ENCODE measurements at places on chromosomes 1 and 21.

GRCh38 chr1:220896092-220896491 lies 16.8 kb downstream of the HLX start:
- DNase-seq, result no peak

- DNase-seq, result no peak
Measured at GRCh38 chr1:225990705-225991464, 8.3 kb downstream of the SDE2 start.

GRCh38 chr1:39819091-39819812 lies 30.6 kb upstream of the BMP8B start:
- DNase-seq, result no peak

DNA sequence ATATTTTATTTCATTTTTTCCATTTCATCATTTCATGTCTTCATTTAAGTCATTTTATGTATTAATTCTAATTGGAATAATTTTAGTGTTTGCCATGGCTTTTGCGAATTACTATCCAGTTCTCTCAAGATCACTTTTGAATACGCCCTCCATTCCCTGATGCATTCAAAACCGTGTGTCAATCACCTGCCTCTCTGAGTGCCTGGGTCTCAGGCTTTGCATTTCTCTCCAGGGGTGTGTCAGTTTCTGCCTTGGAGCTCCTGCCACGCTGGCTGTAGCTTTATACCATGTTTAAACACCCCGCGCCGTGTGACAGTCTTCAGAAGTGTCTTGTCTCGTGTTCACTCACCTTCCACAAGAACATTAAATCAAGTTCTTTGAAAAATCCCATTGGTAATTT lies 7.4 kb upstream of the DNMT3L start:
- no peak for DNase-seq

GRCh38 chr1:56453016-56453415 lies 126.3 kb downstream of the PLPP3 start:
- DNase-seq, result no peak

DNA sequence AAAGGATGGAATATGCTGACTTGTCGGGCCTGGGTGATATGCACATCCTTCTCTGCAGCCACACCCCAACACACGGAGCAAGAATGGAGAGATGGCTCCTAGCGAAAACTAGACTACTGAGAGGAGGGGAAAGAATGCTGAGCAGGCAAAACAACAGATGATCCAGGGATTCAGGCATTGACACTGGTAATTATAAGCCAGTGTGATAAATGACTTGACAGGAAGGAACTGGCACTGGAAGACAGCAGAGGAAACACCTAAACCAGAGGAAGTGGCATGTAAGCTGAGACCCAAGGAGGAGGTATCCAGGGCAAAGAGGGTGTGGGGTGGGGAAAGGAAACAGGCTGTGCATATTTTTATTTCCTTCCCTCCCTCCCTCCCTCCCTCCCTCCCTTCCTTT lies 31.7 kb upstream of the KHDRBS1 start:
- DNase-seq, result no peak

DNA sequence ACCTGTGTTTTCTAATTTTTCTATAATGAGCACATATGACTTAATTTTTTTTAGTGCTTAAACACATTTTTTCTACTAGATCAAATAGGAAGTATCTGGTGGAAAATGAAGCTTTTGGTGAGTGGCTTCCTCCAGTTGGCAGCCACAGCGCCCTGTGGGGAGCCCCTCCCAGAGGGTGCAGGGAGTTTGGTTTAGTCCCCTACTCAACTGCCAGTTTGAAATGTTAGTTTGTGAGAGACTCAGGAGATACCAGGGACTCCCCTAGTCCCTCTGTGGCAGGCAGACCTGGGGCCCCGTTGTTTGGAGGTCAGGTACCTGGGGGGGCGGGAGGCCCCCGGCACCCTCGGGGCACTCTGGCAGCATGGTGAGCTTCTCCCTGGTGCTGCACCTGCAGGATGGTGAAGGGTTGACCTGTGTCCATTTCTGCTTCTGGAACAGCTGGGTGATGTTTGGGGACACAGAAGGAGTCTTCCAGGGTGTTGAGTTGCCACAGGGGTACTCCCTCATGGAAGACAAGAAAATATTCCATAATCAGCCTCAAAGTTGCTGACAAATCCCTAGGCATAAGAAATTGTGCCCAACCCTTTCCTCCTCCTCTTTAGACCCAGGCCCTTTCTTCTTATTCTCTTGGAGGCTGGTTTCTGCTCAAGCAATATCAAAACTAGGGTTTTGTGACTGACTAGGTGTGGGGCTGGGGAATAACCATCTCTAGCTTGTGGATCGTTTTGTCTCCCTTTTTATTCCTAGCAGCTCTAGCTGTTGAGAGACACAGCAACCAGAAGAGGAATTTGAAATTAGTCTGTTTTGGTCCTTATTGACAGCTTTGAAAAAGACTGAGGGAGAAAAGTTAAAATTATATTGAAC lies 91.6 kb downstream of the ABCA4 start:
- no peak for DNase-seq

DNA sequence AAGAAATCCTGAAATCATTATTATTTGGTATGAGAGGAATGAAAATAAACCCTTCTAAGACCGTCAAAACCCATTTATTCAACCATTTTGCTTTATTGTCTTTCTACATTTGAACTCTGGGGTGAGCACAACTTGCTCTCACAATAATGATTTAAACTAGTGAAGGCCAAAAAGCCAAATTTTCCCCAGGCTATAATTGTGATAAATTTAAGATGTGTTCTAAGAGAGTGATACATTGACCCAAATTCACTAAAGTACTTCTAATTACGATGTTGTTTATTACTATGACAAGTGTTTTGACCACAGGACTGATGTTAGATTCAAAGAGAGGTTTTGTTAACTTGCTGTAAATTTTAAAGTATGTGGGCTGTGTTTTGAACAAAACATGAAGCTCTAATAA lies 670.9 kb upstream of the NR5A2 start:
- DNase-seq, result no peak

- no peak for DNase-seq
Measured at GRCh38 chr1:2372551-2373490, 18.5 kb downstream of the MORN1 start.

GRCh38 chr1:231938211-231938610 lies 311.6 kb downstream of the DISC1 start:
- DNase-seq, result no peak

GRCh38 chr1:239717097-239717917 lies 330.9 kb downstream of the CHRM3 start:
- DNase-seq, result no peak

GRCh38 chr21:39860600-39860999 lies 6.6 kb upstream of the PCP4 start:
- DNase-seq, result no peak

DNA sequence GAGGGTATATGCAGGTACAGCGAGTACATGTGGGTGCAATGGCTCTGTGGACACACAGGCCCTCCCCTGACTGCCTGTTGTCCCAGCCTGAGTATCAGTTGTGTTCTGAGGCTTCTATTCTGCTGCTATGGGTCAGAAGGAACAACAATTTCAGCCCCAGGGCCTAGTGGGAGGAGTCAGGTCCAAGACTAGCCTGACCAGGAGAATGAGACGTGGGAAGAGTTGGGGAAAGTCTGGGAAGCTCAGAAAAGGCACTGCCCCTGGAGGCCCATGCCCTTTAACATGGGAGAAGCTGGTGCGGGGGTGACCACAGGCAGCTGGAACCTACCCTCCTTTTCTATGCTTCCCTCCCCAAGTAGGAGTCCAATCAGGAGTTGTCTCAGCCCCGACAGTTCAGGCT lies 7.7 kb downstream of the IGSF8 start:
- DNase-seq, result no peak

- no peak for DNase-seq
Measured at GRCh38 chr1:21614419-21615115, 54.6 kb downstream of the RAP1GAP start.

DNA sequence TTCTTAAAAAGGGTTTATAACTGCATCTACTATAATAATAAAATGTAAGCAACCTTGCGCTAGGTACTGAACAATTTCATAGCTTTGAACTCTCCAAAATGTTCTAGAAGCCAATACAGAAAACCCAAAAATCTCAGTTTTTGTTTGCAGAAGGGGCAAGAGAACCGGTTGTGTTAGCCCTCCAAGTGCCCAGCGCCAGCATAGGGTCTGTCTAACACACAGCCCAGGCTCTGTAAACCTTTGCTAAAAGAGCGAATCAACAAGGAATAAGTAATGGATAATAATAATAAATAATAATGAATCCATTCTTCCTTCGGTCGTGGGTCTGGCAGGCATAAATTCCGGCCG lies 333 bp upstream of the CHAF1B start:
- DNase-seq, result no peak

DNA sequence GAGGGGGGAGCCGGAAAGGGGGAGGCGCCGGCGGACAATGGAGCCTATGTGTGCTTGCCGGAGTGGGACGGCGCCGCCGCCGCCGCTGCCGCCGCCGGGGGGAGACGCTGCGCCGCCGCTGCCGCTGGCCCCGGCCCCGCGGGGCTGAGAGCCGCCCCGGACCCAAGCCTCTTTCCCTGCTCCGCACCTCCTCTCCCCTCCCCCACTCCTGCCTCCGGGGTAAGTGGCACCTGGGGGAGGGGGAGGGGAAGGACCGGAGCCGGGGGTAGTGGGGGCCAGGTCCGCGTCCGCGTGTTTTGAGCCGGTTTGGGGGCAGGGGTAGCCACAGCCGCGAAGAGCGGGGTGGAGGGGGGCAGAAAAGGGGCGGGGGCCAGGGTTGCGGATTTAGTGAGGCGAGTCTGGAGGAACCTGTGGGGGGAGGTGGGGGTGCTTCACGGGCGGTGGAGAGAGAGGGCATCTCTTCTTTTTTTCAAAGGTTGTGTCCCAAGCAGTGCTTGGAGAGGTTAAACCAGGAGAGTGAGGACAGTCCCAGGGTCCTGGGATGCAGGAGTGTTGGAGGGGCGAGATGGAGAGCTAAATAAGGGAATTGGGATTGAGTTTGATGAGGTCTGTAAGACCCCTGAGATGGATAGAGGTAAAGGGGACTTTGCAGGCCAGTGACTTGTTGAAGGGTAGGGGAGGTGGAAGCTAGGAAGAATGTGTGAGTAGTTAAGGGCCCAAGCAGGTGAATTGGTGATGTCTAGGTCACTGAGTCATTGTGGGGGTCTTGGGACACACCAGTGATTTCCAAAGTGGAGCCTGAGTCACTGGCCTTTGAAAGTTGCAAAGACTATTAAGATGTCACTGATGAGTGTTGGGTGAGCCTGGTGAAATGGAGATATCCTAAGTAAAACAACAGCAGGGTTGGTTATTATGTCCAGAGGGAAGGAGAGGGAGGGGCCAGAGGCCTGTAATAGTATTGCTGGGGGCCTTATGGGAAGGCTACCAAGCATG lies 59.1 kb downstream of the BCL9 start:
- DNase-seq, result peak; percentile 46

DNA sequence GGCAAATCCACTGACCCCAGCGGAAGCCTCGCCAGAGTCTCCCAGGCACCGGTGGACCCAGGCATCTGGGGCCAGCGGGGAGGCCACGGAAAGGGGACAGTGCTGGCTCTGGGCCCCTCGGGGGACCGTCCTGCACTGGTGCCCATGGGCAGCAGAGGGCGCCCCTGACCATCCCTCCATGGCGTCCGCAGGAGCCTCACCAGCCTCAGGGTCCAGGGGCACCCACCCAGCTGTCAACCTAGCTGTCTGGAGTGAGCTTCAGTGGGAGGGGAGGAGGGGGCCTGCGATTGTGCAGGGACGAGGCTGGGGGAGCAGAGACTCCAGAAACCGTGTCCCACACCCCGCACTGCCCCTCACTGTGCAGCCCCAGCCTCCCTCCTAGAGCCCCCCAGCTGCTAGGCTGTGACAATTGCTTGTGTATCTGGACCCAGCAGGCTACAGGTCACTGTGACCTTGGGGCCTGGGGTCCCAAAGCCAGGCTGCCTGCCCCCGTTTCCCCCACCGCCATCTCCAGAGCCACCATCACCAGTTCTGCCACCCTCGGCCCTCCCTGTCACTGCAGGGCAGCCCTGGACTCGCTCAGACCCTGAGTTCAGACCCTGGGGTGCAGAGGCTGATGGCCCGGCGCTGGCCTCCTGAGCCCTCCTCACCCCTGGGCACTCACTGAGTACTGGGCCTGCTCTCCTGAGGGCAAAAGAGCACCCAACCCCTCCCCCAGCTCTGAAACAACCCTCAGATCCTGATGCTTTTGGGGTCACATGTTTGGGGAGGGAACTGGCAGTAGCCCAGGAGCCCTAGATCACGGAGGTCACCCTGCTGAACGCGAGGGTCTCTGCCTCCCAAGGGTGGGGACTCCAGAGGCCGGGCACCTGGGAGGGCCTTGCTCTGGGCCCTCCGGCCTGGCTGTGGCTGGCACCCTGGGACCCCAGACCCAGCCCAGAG lies 10.6 kb upstream of the COL6A1 start:
- no peak for DNase-seq

- DNase-seq, result no peak
Measured at GRCh38 chr21:42227909-42228708, 9.2 kb downstream of the ABCG1 start.

DNA sequence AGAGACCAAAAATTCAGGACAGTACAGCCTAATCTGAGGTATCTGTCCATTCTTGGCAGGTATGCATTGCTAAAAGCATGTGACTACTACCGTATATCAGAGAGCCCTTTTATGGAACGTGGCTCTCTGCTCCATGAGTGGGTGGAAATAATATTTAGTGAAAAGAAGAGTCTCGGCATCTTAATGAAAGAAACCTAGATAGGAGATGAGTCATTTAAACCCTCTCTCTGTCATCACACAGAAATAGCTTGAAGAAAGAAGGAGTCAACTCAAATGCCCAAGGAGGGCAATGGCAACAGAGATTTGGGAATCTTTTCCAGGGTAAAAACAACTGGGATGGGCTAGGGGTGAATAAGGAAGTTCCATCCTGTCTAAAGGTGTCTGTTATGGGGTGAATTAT lies 528.2 kb downstream of the SMYD3 start:
- no peak for DNase-seq

DNA sequence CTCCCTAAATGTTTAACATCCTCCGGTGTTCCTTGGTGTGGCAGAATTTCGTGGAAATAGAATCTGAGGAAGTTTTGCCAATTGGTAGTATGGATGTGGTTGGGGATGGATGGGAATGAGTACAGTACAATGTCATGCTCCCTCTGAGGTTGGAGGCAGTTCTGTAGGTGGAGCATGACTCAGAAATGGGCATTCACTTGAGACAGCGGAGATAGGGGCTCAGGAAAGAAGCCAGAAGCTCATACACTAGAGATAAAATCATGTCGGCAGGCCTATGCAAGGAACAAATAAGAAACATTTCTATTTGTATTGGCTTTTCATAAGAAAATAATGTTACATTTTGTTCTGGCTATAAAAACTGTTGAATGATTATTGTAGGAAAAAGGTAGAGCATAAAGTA lies 196.0 kb downstream of the URB2 start:
- DNase-seq, result no peak

GRCh38 chr1:10735563-10736305 lies 60.7 kb downstream of the CASZ1 start:
- DNase-seq, result no peak

DNA sequence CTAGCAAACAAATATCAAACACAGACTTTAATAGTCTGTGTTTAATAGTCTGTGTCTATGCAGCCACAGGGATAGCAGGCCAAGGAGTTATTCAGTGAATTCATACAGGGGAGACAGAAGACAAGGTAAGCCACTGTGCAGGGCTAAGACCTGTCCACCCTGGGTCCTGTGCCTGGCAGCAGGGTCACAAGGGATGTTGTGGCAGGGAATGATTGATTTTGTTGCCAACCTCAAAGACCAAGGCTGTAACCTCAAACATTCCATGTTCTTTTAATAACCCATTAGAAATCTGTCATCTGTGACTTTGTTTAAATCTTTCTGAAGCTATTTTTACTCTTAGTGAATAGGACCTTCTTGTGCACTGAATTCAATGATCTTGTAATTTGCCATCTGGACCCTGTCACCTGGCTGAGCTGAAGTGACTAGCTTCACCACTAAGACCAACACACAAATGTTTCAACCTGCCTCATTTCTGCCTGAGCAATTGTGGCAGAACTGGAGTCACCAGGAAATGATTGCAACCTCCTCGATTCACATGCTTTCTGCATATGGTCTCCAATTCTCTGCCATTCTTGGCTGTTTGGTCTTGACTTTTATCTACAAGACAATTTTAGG lies 154.2 kb downstream of the ASTN1 start:
- no peak for DNase-seq

All from C1 segment of cervical spinal cord (tissue), 14 donors.